ENCODE measurements at places on chromosomes 12 and 14.

GRCh38 chr12:121537814-121538698, 42.8 kb downstream of the KDM2B start:
- peak; percentile 24 for DNase-seq

- no peak for DNase-seq
Measured at GRCh38 chr12:121033625-121034349, 5.3 kb downstream of the OASL start.

DNA sequence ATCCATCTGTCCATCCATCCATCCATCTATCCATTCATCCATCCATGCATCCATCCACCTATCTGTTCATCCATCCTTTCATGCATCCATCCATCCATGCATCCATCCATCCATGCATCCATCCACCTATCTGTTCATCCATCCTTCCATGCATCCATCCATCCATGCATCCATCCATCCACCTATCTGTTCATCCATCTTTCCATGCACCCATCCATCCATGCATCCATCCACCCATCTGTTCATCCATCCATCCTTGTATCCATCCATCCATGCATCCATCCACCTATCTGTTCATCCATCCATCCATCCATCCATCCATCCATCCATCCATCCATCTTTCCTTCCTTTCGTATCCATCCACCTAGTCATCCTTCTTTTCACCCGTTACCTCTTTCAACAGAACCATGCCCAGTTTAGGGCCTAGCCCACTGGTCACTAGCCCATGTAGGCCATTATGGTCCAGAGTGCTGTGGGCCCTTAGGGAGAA, 66.3 kb downstream of the KIF26A start:
- DNase-seq, result no peak

DNA sequence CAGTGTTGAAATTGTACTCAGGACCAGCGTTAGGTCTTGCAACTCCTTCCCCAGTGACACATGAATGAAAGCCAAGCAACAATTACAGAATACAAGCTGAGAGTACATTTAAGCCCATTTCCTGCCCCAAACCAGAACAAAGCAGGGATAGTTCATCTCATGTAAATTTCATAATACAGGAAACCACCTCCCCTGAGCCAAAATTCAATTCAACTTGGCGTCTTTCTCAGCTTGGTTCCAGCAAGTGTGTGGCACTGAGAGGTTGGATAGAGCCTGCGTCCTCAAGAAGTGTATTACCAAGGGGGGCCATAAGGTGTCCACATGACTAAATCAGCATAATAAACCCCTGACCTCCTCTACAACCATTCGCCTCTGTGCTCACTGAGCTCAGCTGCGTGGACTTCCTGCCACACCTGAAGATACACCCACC, 278.9 kb upstream of the CRY1 start:
- DNase-seq, result no peak

DNA sequence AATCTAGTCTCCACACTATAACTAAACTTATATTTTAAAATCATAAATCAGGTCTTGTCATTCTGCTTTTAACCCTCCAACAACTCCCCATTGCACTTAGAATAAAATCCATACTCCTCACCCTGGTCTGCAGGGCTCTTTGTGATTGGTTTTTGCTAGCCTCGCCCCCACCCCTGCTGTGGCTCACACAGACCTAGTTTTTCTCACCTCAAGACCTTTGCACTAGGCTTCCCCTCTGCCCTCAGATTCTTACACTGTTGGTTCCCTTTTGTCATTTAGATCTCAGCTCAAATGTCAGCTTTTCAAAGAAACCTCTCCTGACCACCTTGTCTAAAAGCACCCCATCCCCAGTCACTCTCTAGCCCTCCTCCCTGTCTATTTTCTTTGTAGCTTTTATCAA, 10.7 kb upstream of the LHX5 start:
- DNase-seq, result no peak

DNA sequence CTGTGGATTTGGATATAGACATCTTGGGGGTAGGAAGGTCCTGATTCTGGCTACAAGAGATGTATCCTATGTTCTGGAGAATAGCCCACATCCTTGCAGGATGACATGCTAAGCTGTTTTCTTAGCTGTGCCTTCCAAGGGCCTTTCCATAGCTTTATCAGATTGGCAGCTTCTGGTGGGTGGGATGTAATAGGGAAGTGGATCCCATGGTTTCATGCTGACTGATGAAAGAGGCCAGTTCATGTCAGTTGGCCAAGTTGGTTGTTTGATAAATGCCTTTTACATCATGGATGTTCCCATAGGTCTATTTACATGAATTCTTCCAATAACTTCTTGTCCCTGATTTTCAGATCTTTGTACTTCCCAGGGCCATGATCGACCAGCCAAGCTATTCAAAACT, 169.1 kb upstream of the RMST start:
- no peak for DNase-seq

DNA sequence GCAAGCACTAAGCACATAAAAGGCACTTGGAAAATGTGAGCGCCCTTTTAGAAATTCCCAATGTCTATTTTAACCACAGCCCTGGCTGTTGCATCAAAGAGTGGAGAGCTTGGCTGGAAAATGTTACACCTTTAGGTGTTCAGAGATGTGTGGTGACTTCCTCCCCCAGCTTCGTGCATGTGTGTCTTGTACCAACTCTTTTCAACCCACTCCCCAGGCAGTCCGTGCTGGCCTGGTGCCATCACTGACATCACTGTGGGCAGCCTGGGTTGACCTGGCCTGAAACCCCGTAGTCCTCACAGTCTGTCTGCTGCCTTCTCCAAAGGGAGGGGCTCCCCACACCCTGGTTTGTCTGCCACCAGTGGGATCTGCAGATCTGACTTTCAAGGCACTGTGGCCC, 101.8 kb downstream of the SCARB1 start:
- no peak for DNase-seq

GRCh38 chr14:95320078-95320895, 579 bp upstream of the CLMN start:
- no peak for DNase-seq

- DNase-seq, result no peak
Measured at GRCh38 chr12:115657081-115658013, 620.1 kb downstream of the MED13L start.

- no peak for DNase-seq
Measured at GRCh38 chr12:14026537-14026936, 45.1 kb upstream of the GRIN2B start.

- no peak for DNase-seq
Measured at GRCh38 chr12:27123642-27124041, 41.3 kb upstream of the C12orf71 start.

- no peak for DNase-seq
Measured at GRCh38 chr14:90503582-90503981, 106.8 kb downstream of the CALM1 start.
